NCI-H2107 (cell line): ENCODE measurements at places on chromosomes 3 and 15.

DNA sequence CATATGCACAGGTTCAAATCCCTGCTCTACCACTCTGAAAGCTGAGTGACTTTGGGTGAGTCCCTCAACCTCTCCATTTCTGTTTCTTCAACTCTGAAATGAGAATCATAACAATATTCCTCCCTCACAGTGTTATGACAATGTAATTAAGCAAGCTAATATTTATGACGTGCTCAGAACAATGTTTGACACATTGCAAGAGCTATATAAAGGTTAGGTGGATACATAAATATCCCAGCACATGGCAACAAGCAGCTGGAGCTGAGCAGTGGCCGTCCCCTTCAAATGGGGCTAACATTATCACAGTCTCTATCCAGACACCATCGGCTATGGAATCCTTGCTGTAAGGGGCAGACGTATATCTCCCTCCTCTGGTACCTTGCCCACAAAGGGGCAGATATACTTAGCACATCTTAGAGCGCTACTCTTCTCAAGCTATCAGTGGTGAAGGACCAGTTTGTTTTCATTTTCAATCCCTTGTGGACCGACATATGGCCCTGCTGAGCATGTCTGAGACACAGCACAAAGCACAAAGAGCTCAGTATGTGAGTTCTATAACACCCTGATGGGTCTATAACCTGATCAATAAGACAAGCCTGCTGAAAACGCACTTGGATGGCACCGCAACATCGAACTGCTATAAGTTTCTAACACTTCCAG is 80.9 kb downstream of the PRICKLE2 start:
- no peak for DNase-seq

DNA sequence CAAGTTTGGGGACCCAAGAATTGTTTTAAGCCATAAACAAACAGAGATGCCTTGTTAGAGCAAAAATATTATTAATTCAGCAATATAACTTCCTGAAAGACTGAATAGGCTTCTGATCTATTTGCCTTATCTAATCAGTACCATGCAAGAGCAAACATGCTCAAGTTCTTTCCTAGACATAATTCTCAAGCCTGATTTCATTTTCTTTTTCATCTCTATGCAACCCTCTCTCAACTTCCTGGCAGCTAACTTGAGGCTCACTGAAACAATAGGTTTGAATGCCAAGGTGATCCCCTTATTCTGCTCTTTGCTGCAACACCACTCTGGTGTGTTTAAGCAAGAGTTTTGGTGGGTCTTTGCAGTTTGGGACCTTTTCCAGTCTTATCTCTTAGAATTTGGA is 230.9 kb upstream of the CD96 start:
- no peak for DNase-seq

DNA sequence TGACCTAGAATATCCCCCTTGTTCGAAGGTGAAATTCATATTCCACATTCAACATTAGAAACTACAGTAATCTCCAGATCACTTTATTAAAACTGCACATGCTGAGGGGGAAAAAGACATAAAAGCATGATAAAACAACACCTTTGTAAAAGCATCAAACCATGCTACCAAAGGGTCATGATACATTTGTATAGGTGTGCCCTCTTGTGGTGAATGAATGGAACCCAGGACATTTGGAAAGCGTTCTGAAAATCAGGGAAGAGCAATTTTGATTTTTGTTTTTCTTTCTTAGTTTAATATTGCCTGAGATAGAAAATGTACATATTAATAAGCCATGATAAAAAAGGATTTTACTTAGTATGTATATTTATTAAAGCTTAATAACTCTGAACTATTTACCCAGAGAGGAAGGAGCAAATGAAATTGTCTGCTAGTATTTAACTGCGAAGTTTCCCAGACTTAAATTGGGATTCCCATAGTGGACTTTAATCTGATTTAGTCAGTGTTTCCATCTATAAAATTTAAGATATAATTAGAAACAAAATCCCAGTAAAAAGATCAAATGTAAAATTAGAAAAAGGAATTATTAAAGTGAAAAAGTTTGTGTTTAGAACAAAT is 105.8 kb upstream of the ARL6 start:
- DNase-seq: no peak

DNA sequence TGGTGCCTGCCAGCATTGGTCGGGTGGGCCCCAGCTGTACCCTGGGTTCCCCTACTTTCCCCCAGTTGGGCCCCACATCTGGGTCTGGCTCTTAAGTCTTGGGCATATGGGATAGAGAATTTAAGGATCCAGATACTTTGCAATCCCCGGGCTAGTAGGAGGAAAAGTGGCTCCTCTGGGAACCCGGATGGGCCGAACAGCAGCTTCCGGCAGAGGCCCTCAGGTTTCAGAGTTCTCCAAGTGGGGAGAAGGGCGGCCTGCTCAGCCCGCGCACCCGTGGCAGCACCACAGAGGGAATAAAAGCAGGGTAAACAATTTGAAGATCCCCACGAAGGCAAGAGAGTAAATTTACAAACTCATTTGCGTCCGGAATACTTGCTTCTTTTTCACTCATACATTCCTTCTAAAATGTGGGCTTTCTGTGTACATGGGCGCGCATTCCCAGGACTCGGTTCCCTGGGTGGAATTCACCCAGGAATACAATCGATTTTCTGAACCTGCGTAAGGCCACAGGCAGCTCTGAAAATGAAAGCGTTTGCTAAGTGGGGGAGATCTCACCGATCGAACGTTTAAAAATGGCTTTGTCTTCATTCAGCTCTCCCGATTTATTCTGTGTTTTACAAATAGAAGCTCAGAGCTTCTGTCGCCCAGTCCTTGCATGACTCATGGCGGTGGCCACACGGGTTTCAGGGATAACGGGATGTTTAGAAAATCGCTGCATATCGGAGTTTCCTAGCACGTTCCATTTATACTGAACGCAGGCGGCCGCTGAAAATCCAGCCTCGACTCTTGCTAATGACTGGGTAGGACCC is 74.0 kb upstream of the POLG start:
- DNase-seq: no peak

DNA sequence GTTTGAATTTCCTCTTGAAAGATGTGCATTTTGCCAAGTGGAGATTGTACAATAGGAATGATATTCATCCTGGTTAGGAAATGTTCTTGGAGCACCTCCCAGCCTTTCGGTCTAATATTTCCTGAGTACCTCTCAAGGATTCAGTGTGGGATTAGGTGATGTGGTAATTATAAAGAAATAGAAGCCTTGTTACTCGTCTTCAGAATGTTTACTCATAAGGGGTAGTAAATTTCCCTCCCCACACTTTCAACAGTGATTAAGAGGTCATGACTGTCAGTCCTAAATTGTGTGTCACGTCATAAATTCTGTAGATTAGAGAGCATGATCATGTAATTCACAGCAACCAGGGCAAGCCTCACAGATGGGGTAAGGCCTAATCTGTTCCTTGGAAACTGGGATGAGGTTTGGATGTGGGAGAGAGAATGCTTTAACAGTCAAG is 633.1 kb upstream of the TBL1XR1 start:
- peak; percentile 71 for DNase-seq

- DNase-seq: no peak
Observed at GRCh38 chr15:73321496-73322450, 47.0 kb downstream of the HCN4 start.

DNA sequence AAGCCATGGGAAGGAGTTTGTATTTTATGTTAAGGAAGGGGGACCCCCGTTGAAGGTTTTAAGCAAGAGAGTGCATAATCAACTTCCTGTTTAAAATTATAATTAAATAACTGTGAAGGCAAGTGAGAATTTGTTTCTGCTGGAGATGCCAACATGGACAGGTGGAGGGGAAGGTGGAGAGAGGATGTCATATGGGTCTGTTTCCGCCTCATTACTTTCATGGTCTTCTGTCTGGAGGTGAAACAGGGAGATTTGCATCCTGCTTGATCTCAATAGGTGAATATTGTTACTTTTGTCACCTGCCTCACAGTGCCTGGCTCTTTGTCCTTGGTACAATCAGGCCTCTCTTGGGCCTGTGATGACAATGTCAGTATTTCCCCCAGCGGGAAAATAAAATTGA is 300.6 kb upstream of the LMCD1 start:
- DNase-seq: no peak

- no peak for DNase-seq
Observed at GRCh38 chr3:132247211-132247610, 70.0 kb upstream of the ACP3 start.
